ENCODE measurements at places on chromosomes 7 and 10. TPM values are rescaled to one million over a fixed set of nuclear protein-coding genes. Genes with fewer than 3 reads are reported as not detected.

Gene EGR2
- 7.2 TPM for polyA plus RNA-seq

Gene GTF2IRD1
- polyA plus RNA-seq, result 55.1 TPM

Gene PLEKHA1
- polyA plus RNA-seq, result 102 TPM

DNA sequence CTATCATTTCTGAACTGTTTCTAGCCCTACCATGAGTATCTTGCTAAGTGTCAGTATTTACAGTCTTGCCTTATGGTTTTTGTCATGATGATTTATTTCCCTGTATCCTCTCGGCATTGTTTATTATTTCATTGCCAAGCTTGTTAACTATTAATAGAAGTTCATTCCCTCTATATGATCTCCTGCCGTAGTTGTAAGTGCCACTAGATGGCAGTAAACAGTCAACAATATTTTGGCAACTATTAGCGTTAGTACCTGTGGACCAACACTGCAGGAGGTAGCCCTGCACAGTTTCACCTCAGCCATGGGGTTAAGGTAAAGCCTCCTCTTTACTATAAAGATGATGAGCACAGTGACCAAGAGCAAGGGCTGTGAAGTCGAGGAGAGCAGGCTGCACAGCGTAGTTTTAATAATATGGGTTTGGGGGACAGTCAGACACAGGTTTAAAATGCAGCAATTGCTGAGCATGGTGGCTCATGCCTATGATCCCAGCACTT lies 26.1 kb upstream of the CCNJ start:
- peak; percentile 73 for DNase-seq

GRCh38 chr10:26043469-26043868 lies 109.4 kb downstream of the MYO3A start:
- DNase-seq, result no peak

- DNase-seq, result no peak
Measured at GRCh38 chr7:39721345-39721744, 98.0 kb downstream of the RALA start.

- no peak for DNase-seq
Measured at GRCh38 chr7:12943781-12944180, 256.3 kb downstream of the ARL4A start.

DNA sequence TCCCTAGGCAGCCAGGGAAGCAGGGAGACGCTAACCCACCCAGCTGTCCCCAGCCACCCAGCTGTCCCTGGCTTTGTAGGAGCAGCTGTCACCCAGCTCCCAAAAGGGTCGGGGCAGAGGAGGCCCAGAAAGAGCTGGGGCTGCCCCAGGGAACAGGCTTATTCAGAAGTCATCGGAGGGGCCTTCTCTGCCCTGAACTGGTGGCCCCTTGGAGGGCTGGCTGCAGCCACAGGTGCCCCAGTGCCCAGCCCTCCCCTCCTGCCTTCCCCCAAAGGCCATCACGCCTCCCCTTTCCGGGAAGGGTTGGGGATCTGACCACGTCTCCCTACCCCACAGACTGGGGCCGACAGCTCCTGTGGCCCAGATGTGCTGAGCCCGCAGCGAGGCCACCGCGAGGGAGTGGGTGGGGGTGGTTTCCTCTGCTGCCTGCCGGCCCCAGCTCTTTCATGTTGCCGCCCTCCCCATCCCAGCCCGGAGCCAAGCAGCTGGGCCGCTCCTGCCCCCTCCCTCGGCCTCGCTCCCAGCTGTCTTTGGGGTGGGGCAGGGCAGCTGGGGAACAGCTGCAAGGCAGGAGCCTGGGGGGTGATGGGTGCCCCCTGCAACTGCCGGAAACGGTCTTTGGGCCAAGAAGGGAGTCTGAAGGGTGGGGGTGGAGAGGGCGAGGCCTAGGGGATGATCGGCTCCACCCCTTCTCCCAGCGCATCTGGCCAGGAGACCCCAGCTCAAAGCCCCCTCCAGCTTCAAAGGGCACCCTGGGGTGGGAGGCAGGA lies 16.8 kb downstream of the TRIM8 start:
- DNase-seq, result no peak

DNA sequence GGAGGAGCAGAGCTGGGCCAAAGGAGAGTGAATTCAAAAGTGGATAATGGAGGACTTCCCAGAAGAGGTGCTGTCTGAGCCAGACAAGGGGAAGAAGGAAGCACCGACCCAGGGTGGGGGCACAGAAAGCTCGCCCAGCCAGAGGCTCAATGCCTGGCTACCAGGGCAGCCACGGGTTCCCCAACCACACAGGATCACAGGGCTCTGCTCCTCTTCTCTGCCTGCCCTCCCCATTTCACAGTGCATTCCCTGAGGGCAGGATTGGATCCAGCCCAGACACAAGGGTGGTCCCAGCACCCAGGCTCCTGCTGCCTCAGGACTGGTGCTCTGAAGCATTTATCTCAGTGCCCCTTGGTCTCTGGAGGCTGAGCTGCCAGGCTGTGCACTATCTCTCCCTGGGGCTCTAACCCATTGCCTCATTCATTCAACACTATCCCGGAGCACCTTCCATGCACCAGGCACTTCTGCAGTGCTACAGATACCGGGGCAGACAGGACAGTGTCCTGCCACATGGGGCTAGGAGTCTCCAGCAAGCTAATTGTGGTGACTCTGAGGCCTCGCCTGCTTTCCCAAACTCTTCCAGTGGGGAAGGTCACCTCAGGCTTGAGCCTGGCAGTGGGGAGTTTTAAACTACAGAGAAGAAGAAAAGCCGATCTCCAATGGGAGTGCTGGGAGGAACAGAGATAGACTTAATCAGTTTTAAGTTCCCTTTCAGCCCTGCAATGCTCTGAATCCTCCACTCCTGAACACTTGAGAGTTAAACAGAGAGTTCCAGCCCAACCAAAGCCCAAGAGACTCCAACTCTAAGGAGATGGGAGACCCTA lies 201.8 kb upstream of the ZMIZ1 start:
- DNase-seq, result no peak

GRCh38 chr7:142338633-142339501 lies 81.0 kb upstream of the PRSS58 start:
- DNase-seq, result peak; percentile 15

Data from renal cortex interstitium (tissue), 15 donors.